Psoas muscle (tissue), 8 donors: ENCODE measurements at places on chromosomes 12 and 14. TPM values are rescaled to one million over a fixed set of nuclear protein-coding genes. Genes with fewer than 3 reads are reported as not detected.

ALDH1L2 gene
- 0.31 TPM for polyA plus RNA-seq

CCDC38 gene
- 0.04 TPM for polyA plus RNA-seq

FANCM gene
- polyA plus RNA-seq = 1.0 TPM

RPL10L gene
- polyA plus RNA-seq = not detected

SIVA1 gene
- 147 TPM for polyA plus RNA-seq

P3H3 gene
- 1.2 TPM for polyA plus RNA-seq

SMCO2 gene
- not detected for polyA plus RNA-seq

GNPTAB gene
- polyA plus RNA-seq = 17.5 TPM

GPX2 gene
- polyA plus RNA-seq = not detected

GRCh38 chr14:76413962-76414600 is 38.1 kb downstream of the ESRRB start:
- H3K4me3 ChIP-seq = no peak overlapping the region
- no peak for DNase-seq
- no peaks in the 10 kb centered on the region for H3K36me3 ChIP-seq
- H3K27me3 ChIP-seq = peaks cover 6% of the 10 kb centered on the region
- no peak overlapping the region for H3K27ac ChIP-seq

DNA sequence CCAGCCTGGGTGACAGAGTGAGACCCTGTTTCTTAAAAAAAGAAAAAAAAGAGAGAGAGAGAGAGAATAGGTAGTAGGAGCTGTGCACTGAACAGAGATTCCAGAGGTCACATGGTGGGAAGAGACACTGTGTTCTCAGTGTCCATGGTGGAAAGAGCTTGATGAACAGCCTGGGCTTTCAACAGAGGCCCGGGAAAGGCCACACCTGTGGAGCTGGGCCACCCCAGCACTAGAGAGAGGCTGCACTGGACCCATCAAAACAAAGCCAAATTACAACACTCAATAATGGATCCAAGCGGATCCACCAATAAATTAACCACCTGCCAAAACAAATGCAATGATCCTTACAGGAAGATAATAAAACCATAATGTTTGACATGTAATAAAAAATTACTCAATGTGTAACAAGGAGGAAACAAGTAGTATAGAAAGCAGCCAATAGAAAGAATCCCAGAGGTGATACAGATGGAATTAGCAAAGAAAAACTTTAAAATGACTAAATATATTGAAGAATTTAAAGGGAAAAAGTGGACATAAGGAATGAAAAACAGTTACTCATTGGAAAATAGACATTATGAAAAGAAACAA is 44.8 kb upstream of the BCL2L14 start:
- H3K36me3 ChIP-seq = no peaks in the 10 kb centered on the region
- no peaks in the 10 kb centered on the region for H3K4me1 ChIP-seq
- no peak for DNase-seq
- H3K27ac ChIP-seq = no peak overlapping the region

- H3K4me3 ChIP-seq = no peak overlapping the region
- H3K4me1 ChIP-seq = no peaks in the 10 kb centered on the region
- no peaks in the 10 kb centered on the region for H3K36me3 ChIP-seq
- DNase-seq = no peak
Observed at GRCh38 chr12:116339800-116340371, 62.4 kb upstream of the MED13L start.

DNA sequence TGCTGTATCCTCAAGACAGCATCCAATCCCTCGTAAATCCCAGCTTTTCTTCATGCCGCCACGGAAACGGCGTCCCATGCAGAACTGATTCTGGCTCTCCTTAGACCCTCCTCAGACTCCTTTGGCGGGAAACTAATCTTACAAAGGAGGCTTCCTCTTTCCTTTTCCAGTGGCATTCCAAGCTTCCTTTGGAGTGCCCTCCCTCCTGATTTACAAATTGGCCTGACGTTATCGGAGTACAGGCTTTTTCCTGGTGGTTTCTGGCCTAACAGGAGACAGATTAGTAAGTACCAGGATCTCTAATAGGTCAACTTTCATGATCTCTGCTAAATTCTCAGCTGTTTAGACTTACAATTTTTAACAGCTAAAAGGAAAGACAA is 1.3 kb upstream of the ZDHHC17 start:
- DNase-seq = no peak
- no peaks in the 10 kb centered on the region for H3K36me3 ChIP-seq
- peak overlapping the region; percentile 97 for H3K27ac ChIP-seq
- peak overlapping the region; percentile 83 for H3K4me3 ChIP-seq
- no peaks in the 10 kb centered on the region for H3K27me3 ChIP-seq
- H3K4me1 ChIP-seq = peaks cover 20% of the 10 kb centered on the region

- H3K27me3 ChIP-seq = no peaks in the 10 kb centered on the region
- no peaks in the 10 kb centered on the region for H3K4me1 ChIP-seq
- H3K4me3 ChIP-seq = no peak overlapping the region
- peak; percentile 77 for DNase-seq
Observed at GRCh38 chr12:55073043-55074022, 52.9 kb upstream of the OR9K2 start.

GRCh38 chr12:26845057-26845666 is 12.2 kb upstream of the ITPR2 start:
- peak; percentile 71 for DNase-seq
- no peak overlapping the region for H3K4me3 ChIP-seq
- no peaks in the 10 kb centered on the region for H3K36me3 ChIP-seq
- H3K27ac ChIP-seq = no peak overlapping the region
- H3K4me1 ChIP-seq = no peaks in the 10 kb centered on the region
- H3K27me3 ChIP-seq = no peaks in the 10 kb centered on the region

- H3K4me3 ChIP-seq = no peak overlapping the region
- no peak overlapping the region for H3K27ac ChIP-seq
- DNase-seq = no peak
- H3K27me3 ChIP-seq = no peaks in the 10 kb centered on the region
Observed at GRCh38 chr12:69252033-69252432, 12.7 kb downstream of the CPSF6 start.

- no peaks in the 10 kb centered on the region for H3K36me3 ChIP-seq
- peak; percentile 79 for DNase-seq
- peaks cover 17% of the 10 kb centered on the region for H3K4me1 ChIP-seq
Observed at GRCh38 chr12:52151837-52152783, 39.7 kb downstream of the KRT80 start.

GRCh38 chr12:127214186-127214585 is 1052.8 kb upstream of the TMEM132C start:
- no peak overlapping the region for H3K27ac ChIP-seq
- H3K36me3 ChIP-seq = no peaks in the 10 kb centered on the region
- DNase-seq = no peak
- H3K4me1 ChIP-seq = no peaks in the 10 kb centered on the region
- no peak overlapping the region for H3K4me3 ChIP-seq
- H3K27me3 ChIP-seq = no peaks in the 10 kb centered on the region

GRCh38 chr12:12720052-12720451 is 2.9 kb downstream of the CDKN1B start:
- H3K27ac ChIP-seq = peak overlapping the region; percentile 93
- H3K27me3 ChIP-seq = no peaks in the 10 kb centered on the region
- H3K4me3 ChIP-seq = peak overlapping the region; percentile 84

DNA sequence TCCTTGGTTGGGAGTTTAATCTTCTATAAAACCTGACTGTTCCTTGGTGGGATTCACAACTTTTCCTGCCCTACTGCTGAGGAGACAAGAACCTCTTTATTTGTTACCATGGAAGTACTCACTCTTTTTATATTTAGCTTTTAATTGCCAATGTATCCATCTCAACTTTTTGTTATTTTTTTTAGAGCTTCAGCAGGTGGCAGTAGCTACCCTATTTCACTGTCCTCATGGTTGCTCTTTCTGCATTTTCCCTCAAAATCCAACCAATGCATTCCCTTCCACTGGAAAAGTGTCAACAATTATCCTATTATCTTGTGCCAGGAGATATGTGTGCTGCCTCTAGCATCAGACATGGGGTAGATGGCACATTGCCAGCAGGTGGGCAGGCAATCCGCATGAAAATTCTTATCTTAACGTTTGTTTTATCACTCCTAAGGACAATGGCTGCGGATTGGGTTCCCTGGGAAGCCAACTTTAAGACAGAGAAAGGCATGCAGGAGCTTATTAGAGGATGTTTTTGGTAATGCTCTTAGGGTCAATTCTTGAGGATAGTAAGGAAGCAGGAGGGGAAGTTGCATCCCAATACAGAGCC is 406.4 kb downstream of the SNAPC1 start:
- no peak for DNase-seq
- H3K4me1 ChIP-seq = no peaks in the 10 kb centered on the region
- H3K4me3 ChIP-seq = no peak overlapping the region
- H3K27me3 ChIP-seq = no peaks in the 10 kb centered on the region

DNA sequence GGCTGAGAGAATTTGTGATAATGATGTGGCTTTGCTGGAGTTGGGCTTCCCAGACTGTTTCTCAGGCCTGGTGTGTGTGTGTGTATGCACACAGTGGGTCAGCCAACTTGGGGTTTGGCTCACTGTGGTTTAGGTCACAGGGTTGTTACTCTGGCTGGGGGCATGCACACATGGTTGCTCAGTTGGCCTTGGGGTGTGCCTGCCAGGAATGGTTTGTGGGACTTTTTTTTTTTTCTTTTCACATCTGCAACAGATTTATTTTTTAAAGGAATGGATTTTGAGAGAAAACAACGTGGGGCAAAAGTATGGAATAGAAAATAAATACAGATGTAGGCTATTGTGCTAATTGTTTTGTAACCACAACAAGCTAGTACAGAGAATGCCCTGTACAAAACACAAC is 25.0 kb upstream of the GTF2A1 start:
- no peak overlapping the region for H3K27ac ChIP-seq
- H3K4me1 ChIP-seq = no peaks in the 10 kb centered on the region
- DNase-seq = no peak
- H3K27me3 ChIP-seq = no peaks in the 10 kb centered on the region
- H3K4me3 ChIP-seq = no peak overlapping the region
- H3K36me3 ChIP-seq = no peaks in the 10 kb centered on the region

- H3K27ac ChIP-seq = no peak overlapping the region
- no peak overlapping the region for H3K4me3 ChIP-seq
- H3K27me3 ChIP-seq = no peaks in the 10 kb centered on the region
- H3K4me1 ChIP-seq = peaks cover 3% of the 10 kb centered on the region
- no peaks in the 10 kb centered on the region for H3K36me3 ChIP-seq
- no peak for DNase-seq
Observed at GRCh38 chr12:56941299-56942017, 7.2 kb upstream of the SDR9C7 start.

DNA sequence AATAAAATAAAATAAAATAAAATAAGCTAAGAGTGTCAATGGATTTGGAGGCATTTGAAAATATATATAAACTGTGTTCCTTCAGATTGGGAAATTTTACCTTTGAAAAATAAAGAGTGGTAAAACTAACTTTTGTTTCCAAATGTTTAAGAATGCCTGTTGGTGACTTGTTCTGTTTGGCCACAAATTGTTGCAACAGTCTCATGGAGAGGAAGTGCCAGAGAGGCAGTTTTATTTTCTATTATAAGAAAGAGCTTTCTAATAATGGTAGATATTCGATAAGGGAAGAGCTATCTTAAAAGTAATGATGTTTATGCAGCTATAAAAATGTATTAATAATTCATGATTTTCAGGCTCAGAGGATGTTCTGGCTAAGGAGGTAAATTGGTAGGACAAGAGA is 68.8 kb upstream of the MDGA2 start:
- no peak overlapping the region for H3K4me3 ChIP-seq
- no peaks in the 10 kb centered on the region for H3K27me3 ChIP-seq
- DNase-seq = no peak
- H3K27ac ChIP-seq = no peak overlapping the region
- H3K4me1 ChIP-seq = no peaks in the 10 kb centered on the region
- no peaks in the 10 kb centered on the region for H3K36me3 ChIP-seq

GRCh38 chr12:112303004-112303403 is 79.2 kb downstream of the HECTD4 start:
- H3K4me3 ChIP-seq = no peak overlapping the region
- H3K36me3 ChIP-seq = no peaks in the 10 kb centered on the region
- H3K27me3 ChIP-seq = no peaks in the 10 kb centered on the region

DNA sequence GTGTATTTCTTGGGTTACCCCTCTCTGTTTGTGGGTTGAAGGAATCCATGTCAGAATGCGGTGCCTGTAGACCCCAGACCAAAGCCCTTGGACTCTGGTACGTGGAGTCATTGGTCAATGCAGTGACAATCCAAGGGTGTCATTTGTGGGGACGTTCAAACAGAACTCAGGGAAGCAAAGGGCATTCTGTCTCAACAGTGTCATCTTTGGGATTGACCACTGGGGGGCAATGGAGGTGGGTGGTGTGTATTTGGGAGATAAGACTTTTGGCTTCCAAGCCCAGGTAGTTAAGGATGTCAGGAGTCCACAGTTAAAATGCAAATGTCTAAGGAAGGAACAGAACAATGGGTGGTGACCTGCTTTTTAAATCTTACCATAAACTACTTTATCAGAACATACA is 54.6 kb upstream of the CCDC175 start:
- no peak overlapping the region for H3K4me3 ChIP-seq
- no peaks in the 10 kb centered on the region for H3K36me3 ChIP-seq
- no peak overlapping the region for H3K27ac ChIP-seq
- H3K4me1 ChIP-seq = no peaks in the 10 kb centered on the region

- peaks cover 47% of the 10 kb centered on the region for H3K36me3 ChIP-seq
- H3K27ac ChIP-seq = peak overlapping the region; percentile 85
- H3K27me3 ChIP-seq = no peaks in the 10 kb centered on the region
Observed at GRCh38 chr12:6965026-6965661, 5.3 kb downstream of the PHB2 start.

DNA sequence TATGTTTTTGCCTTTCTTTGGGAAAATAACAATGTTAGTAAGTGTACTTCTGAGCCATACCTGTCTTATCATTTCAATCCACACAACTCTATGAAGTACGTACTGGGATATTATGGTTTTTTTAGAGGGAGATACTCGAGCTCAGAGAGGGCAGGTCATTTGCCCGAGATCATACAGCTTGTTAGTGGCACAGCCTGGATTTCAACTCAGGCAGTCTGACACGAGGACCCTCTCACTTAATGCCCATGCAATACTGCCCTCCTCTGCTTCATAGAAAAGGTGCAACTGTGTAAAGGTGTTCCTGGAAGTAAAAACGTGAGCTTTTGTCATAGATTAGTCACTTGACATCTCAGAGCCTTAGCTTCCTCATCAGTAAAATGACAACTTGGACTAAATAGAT is 128.0 kb downstream of the NDUFA12 start:
- H3K36me3 ChIP-seq = no peaks in the 10 kb centered on the region
- H3K27me3 ChIP-seq = peaks cover 11% of the 10 kb centered on the region
- DNase-seq = no peak
- H3K4me1 ChIP-seq = no peaks in the 10 kb centered on the region
- H3K27ac ChIP-seq = no peak overlapping the region

DNA sequence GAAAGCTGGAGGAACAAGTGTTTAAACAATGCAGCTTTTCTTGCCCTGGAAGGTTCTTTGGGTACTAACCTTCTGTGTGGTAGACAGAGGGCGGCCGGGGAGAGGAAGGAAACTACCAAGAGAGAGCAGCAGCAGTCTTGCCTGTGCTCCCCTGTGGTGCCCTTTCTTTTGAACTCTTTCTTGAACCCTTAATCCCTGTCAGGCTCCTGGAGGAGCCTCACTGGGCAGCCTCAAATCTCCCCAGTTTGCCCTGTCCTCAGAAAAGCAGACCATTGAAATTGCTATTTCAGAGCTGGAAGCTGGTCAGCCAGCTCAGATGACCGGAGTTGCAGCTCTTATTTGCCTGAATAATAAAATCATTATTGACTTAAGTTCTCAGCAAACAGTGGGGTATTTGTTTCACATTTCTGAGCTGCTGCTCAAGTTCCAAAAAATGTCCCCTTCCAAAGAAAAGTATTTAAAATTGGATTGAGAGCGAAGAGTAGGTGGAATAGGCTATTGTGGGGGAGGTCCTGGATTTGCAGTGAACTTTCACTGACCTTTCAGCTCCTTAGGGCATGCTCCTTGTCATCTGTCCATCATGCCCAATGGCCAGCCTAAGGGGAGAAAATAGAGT is 42.1 kb upstream of the RNASE3 start:
- no peak overlapping the region for H3K27ac ChIP-seq
- H3K4me3 ChIP-seq = no peak overlapping the region
- no peaks in the 10 kb centered on the region for H3K36me3 ChIP-seq
- DNase-seq = no peak
- H3K27me3 ChIP-seq = no peaks in the 10 kb centered on the region

- peak; percentile 56 for DNase-seq
- peak overlapping the region; percentile 96 for H3K27ac ChIP-seq
- H3K36me3 ChIP-seq = no peaks in the 10 kb centered on the region
Observed at GRCh38 chr12:3251691-3252090, 174.5 kb downstream of the TSPAN9 start.
